ENCODE measurements at places on chromosomes 6 and 20. TPM values are rescaled to one million over a fixed set of nuclear protein-coding genes. Genes with fewer than 3 reads are reported as not detected.

Gene TNFRSF6B
- 8.2 TPM for polyA plus RNA-seq

Gene WFDC9
- polyA plus RNA-seq: not detected

Gene CLVS2
- polyA plus RNA-seq: 0.05 TPM

DNA sequence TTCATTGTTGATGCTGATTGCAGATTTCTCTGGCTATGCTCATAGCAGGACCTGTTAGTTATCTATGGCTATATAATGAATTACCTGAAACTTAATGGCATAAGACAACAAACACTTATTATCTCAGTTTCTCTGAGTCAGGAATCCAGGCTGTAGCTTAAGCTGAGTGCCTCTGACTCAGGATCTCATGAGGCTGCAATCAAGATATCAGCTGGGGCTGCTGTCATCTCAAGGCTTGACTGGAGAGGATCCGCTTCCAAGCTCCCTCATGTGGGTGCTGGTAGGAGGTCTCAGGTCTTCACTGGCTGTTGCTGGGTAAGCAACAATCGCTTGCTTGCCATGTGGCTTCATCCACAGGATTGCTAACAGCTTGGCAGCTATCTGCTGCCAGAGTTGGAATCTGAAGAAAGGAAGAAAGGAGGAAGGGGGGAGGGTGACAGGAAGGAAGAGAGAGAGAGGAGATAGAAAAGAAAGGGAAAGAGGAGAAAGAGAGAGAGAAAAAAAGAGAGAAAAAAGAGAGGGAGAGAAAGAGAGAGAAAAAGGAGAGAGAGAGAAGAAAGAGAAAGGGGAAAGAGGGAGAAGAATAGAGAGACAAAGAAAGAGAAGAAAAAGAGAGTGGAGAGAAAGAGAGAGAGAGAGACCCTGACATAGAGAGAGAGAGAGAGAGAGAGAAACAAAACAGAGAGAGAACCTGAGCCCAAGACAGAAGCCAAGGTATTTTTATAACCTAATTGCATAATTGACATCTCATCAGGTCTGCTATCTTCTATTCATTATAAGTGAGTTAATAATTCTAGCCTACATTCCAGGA lies 579.0 kb upstream of the BTBD3 start:
- H3K4me1 ChIP-seq: no peaks in the 10 kb centered on the region
- H3K36me3 ChIP-seq: no peaks in the 10 kb centered on the region
- no peak for DNase-seq
- H3K27ac ChIP-seq: no peak overlapping the region
- no peaks in the 10 kb centered on the region for H3K27me3 ChIP-seq
- no peak overlapping the region for H3K4me3 ChIP-seq

GRCh38 chr6:137926985-137927384 lies 59.9 kb downstream of the TNFAIP3 start:
- H3K27ac ChIP-seq: no peak overlapping the region
- DNase-seq: no peak
- peaks cover 3% of the 10 kb centered on the region for H3K27me3 ChIP-seq
- H3K4me1 ChIP-seq: no peaks in the 10 kb centered on the region

Data from SK-N-SH (cell line).